Mesothelial cell of epicardium (in vitro differentiated cells): ENCODE measurements at places on chromosomes 6 and 20. TPM values are rescaled to one million over a fixed set of nuclear protein-coding genes. Genes with fewer than 3 reads are reported as not detected.
A peak's percentile ranks its signal among the peaks of the same experiment; 100 is the strongest.

The STMN3 gene
- total RNA-seq: 29.9 to 34.1 TPM (median 32.1 TPM) in 3 replicates

The ZKSCAN8 gene
- total RNA-seq: 51.7 to 53.1 TPM (median 52.8 TPM) in 3 replicates

The ZNF334 gene
- 31.8 to 34.5 TPM (median 32.5 TPM) in 3 replicates for total RNA-seq

The BANF2 gene
- total RNA-seq: not detected in 3 replicates

The FAM209B gene
- 0.36 to 0.60 TPM in 2 of 3 replicates, not detected in the other for total RNA-seq

The ULBP3 gene
- 4.3 to 6.4 TPM (median 5.4 TPM) in 3 replicates for total RNA-seq

DNA sequence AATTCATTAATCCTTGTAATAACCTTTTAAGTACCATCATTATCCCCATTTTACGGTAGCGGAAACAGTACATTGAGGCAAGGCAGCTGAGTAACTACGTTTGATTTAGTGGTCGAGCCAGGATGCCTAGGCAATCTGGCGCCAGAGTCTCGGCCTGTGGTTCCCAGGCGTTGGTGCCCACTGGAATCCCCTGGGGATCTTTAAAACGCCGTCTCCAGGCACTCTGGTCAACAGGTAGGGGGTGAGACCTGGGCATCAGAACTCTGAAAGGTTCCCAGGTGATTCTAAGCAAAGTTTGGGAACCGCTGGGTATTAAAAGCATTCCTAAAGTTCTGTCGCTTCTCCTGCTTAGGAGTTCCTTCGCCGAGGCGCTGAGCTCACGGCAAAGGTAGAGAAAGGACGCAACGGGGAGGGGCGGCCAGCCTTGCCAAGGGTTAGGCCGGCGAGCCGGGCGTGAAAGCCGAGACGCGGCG, 939 bp downstream of the DTNBP1 start:
- peaks cover 5% of the 10 kb centered on the region for H3K36me3 ChIP-seq
- no peak for DNase-seq
- peak overlapping the region; percentile 75 for H3K27ac ChIP-seq
- peaks cover 15% of the 10 kb centered on the region for H3K27me3 ChIP-seq

DNA sequence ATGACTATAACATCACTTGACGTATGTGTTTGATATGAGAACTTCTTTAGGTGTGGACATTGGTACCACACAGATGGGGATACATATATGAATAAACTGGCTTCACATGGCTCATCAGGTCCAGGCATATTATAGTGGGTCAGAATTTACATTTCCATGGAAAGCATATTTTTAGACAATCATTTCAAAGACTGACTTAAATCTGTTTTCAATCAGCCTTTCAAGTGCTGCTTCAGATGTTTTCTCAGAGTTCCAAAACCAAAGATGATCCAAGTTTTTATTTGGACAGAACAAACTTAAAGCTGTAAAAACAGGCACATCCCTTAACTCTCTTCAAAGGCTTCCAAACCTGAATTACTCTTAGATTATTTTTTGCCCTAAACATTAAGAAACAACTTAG, 88.1 kb downstream of the PRSS35 start:
- no peak overlapping the region for H3K4me3 ChIP-seq
- H3K4me1 ChIP-seq: peaks cover 20% of the 10 kb centered on the region
- H3K27ac ChIP-seq: no peak overlapping the region

GRCh38 chr6:110055387-110055735, 77.2 kb downstream of the GPR6 start:
- DNase-seq: no peak
- peaks cover 14% of the 10 kb centered on the region for H3K4me1 ChIP-seq
- H3K36me3 ChIP-seq: no peaks in the 10 kb centered on the region
- H3K4me3 ChIP-seq: no peak overlapping the region
- H3K27ac ChIP-seq: no peak overlapping the region

GRCh38 chr6:75931011-75931680, 141.3 kb downstream of the IMPG1 start:
- H3K27ac ChIP-seq: no peak overlapping the region
- H3K27me3 ChIP-seq: peaks cover 2% of the 10 kb centered on the region
- no peaks in the 10 kb centered on the region for H3K36me3 ChIP-seq
- DNase-seq: no peak
- no peak overlapping the region for H3K4me3 ChIP-seq

GRCh38 chr6:70842541-70842940, 114.3 kb downstream of the B3GAT2 start:
- H3K4me1 ChIP-seq: peaks cover 23% of the 10 kb centered on the region
- H3K4me3 ChIP-seq: no peak overlapping the region
- H3K27ac ChIP-seq: no peak overlapping the region
- no peak for DNase-seq
- peaks cover 4% of the 10 kb centered on the region for H3K36me3 ChIP-seq

- peaks cover 9% of the 10 kb centered on the region for H3K4me1 ChIP-seq
- no peak for DNase-seq
- no peaks in the 10 kb centered on the region for H3K27me3 ChIP-seq
- H3K4me3 ChIP-seq: no peak overlapping the region
- no peaks in the 10 kb centered on the region for H3K36me3 ChIP-seq
Measured at GRCh38 chr6:74598462-74599393, 607.1 kb downstream of the COL12A1 start.

DNA sequence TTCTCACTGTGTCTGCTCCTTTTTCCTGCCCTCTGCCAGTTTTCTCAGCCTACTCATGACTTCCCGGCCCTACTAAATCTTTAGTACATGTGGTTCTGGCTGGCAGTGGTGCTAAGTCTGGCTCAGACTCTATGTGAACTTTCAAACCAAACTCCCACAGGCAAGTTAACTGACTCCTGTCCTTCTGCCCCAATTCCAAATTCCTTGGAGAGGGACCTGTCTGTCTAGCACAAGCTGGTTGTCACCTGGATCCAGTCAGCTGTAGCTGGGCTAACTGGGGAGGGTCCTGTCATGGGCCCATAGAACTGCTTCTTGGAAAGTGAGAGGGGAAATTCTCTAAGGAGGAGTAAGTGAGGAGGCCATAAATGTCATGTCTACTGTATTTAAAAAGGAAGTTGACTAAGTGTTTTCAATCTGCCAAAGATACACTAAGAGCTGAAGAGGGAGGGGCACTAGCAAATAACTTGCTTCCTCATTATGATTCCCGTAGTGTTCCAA, 240.1 kb downstream of the KCNQ5 start:
- H3K27ac ChIP-seq: no peak overlapping the region
- no peak for DNase-seq
- H3K4me1 ChIP-seq: peaks cover 19% of the 10 kb centered on the region
- H3K4me3 ChIP-seq: no peak overlapping the region

- peaks cover 41% of the 10 kb centered on the region for H3K27me3 ChIP-seq
- DNase-seq: no peak
- peaks cover 46% of the 10 kb centered on the region for H3K4me1 ChIP-seq
- H3K36me3 ChIP-seq: no peaks in the 10 kb centered on the region
- H3K4me3 ChIP-seq: no peak overlapping the region
- H3K27ac ChIP-seq: no peak overlapping the region
Measured at GRCh38 chr20:1945660-1946059, 48.2 kb downstream of the PDYN start.

DNA sequence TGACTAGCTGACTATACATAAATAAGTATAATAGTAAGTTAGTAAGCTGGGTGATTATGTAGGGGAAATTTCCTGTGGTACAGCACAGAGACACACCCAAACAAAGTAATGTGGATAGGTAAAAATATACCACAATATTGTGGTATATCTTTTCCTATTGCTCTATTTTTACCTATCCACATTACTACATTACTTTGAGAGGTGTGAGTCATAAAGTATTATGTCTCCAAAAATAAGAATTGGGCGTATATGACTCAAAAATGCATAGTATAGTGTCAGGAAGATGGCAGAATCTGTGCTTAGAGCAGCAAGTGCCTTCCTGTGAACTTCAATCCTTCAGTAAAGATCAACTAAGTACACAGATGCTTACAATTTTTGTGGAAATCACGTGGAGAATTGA, 2.7 kb upstream of the SIRPG start:
- H3K27me3 ChIP-seq: peaks cover 54% of the 10 kb centered on the region
- no peak overlapping the region for H3K27ac ChIP-seq
- H3K4me3 ChIP-seq: no peak overlapping the region
- H3K36me3 ChIP-seq: no peaks in the 10 kb centered on the region
- no peak for DNase-seq

DNA sequence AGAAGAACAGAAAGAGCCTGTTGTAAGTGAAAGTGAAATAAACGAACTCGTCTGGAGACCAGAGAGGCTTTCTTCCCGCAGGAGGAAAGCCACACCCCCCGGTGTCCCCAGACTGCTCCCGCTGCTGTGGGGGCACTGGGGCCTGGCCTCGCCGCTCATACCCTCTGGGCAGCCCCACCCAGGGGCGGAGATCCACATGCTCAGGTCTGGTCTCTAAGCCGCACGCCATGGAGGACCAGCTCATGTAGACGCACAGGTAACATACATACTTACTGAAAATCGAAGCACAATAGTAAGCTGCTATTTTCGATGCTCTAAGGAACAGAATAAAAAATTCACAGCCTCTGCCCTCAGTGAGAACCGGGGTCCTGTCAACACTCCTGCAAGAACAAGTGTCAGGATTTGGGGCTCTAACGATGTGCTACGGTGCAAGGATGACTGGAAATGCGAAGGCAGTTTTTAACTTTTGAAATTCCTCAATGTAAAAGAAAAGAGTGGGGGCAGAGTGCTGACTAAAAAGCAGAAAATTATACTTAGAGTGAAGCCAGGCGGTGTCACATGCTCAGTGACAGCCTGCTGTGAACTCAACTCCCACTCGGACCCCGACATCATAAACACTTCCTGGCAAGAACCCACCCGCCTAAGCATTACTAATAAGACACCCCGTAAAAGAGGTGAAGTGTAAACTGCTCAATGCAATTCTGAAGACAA, 110.5 kb downstream of the IRF4 start:
- H3K4me3 ChIP-seq: no peak overlapping the region
- H3K36me3 ChIP-seq: peaks cover 6% of the 10 kb centered on the region
- no peaks in the 10 kb centered on the region for H3K27me3 ChIP-seq
- DNase-seq: no peak
- no peak overlapping the region for H3K27ac ChIP-seq
- H3K4me1 ChIP-seq: no peaks in the 10 kb centered on the region

- H3K4me3 ChIP-seq: no peak overlapping the region
- H3K27ac ChIP-seq: no peak overlapping the region
- peaks cover 26% of the 10 kb centered on the region for H3K27me3 ChIP-seq
- no peaks in the 10 kb centered on the region for H3K4me1 ChIP-seq
- no peaks in the 10 kb centered on the region for H3K36me3 ChIP-seq
- DNase-seq: no peak
Measured at GRCh38 chr20:19502169-19502568, 255.9 kb upstream of the RIN2 start.

- H3K27me3 ChIP-seq: no peaks in the 10 kb centered on the region
- H3K36me3 ChIP-seq: no peaks in the 10 kb centered on the region
- H3K4me1 ChIP-seq: peaks cover 19% of the 10 kb centered on the region
- no peak overlapping the region for H3K4me3 ChIP-seq
Measured at GRCh38 chr6:128659878-128660622, 139.7 kb upstream of the PTPRK start.

DNA sequence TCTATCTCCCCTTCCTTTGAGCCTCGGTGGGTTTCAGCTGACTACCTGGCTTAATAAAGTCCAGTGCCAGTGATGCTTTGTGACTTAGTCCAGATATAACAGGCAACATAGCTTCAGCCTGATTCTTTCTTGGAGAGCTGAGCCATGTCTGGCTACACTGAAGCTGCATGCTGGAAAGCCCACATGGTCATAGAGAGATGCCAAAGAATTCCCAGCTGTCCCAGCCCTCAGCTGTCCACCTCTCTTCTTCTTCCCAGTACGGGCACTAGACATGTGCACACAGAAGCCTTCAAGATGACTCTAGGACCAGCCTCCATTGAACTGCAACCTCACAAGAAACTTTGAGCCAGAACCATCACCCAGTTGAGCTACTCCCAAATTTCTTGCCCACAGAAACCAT, 154.1 kb upstream of the MYLIP start:
- peaks cover 5% of the 10 kb centered on the region for H3K36me3 ChIP-seq
- H3K4me3 ChIP-seq: no peak overlapping the region
- H3K4me1 ChIP-seq: no peaks in the 10 kb centered on the region
- no peak overlapping the region for H3K27ac ChIP-seq

DNA sequence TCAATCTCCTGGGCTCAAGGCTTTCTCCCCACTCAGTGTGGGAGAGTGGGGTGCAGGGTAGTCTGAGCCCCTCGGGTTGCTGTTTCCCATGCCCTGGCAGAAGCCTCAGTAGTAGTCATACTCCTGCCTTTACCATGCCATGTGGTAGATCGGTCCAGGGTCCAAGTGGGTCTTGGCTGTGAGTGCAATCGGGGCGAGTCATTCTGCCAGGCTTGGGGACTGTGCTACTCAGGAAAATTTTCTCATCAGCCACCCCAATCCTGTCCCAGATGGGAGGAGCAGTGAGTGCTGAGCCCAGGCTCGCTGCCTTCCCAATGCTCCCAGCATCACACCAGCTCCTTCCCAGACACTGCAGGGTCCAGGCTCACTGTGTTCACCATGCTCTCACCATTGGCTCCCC, 10.7 kb upstream of the RAET1L start:
- H3K4me3 ChIP-seq: no peak overlapping the region
- no peak overlapping the region for H3K27ac ChIP-seq
- no peaks in the 10 kb centered on the region for H3K36me3 ChIP-seq
- no peak for DNase-seq
- peaks cover 97% of the 10 kb centered on the region for H3K27me3 ChIP-seq

- H3K27ac ChIP-seq: no peak overlapping the region
- H3K4me1 ChIP-seq: peaks cover 3% of the 10 kb centered on the region
- H3K4me3 ChIP-seq: no peak overlapping the region
- DNase-seq: no peak
- no peaks in the 10 kb centered on the region for H3K36me3 ChIP-seq
Measured at GRCh38 chr6:11785774-11786579, 7.4 kb upstream of the ADTRP start.

DNA sequence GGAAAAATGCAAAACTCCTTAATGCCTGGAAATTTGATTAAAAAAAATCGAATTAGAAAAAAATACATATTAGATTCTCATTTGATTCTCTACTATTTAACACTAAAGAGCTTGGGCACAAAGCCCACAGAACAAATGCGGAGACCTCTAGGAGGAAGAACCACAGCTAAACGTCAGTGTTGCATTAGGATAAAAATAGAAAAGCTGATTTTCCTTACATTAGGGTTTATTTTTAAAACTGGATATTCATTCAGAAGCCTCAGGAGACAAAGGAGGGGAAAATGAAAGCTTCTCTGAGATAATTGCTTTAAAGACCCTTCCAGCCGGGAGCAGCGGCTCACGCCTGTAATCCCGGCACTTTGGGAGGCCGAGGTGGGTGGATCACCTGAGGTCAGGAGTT, 77.3 kb downstream of the ECT2L start:
- H3K36me3 ChIP-seq: no peaks in the 10 kb centered on the region
- no peak overlapping the region for H3K27ac ChIP-seq
- no peak for DNase-seq

DNA sequence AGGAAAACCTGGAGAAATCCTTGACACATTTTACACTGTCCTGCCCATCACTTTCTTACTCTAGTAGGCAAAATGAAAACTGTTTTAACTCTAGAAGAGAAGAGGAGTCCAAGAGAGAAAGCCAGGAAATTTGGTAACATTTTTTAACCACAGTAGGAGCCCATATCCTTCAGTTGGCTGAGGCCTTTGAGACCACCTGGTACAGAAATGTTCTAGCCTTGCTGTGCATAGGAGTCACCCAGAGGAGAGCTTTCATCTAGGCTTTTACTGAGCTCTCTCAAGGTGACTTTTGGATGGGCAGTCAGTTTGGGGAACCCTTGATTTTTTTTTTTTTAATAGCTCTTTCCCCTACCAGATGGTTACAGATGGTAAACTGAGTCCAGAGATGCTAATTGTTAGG, 25.0 kb downstream of the LRRN4 start:
- peaks cover 41% of the 10 kb centered on the region for H3K4me1 ChIP-seq
- peak overlapping the region; percentile 30 for H3K27ac ChIP-seq
- H3K36me3 ChIP-seq: peaks cover 42% of the 10 kb centered on the region
- H3K4me3 ChIP-seq: no peak overlapping the region

GRCh38 chr6:69795469-69796072, 1.2 kb downstream of the LMBRD1 start:
- no peaks in the 10 kb centered on the region for H3K36me3 ChIP-seq
- peaks cover 53% of the 10 kb centered on the region for H3K4me1 ChIP-seq
- no peaks in the 10 kb centered on the region for H3K27me3 ChIP-seq
- peak overlapping the region; percentile 85 for H3K4me3 ChIP-seq
- peak overlapping the region; percentile 97 for H3K27ac ChIP-seq
